ENCODE measurements at places on chromosomes 5 and 9.

DNA sequence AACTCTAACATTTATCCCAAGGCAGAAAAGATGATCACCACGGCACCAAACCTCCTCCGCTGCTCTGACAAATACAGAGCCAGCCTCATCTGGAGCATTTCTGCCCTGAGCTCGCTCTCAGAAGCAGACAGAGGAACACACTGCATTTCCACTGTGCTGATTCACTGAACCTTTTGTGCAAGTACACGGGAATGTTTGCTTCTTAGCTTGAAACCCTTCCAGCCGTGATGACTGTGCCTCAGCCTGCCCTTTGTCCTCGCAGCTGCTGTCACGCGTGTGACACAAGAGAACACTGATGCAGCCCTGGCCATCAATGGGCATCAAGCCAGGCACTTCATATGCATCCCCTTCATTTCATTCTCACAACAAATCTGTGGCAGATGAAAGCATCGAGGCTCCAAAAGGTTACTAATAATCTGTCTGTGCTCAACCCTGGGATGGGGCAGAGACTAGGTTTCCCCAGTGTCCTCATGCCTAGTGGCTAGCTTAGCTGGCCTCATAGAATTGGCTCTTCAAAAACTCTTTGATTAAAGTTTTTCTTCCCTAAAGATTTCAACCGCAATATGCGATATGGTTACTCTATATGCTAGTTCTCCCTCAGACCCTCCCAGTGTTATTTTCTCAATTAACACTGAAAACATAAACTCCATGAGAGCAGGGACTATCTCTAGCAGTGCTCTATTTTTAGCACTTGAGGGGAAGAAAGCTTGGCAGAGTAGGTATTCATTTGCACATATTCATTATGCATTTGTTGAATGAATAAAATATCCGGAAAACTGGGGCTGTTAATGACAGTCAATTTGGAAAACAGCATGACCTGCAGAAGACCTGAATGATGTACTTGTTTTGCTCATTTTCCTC is 7.3 kb downstream of the CDC14B start:
- DNase-seq: no peak

GRCh38 chr9:133380734-133381133 is 4.6 kb downstream of the STKLD1 start:
- no peak for DNase-seq

DNA sequence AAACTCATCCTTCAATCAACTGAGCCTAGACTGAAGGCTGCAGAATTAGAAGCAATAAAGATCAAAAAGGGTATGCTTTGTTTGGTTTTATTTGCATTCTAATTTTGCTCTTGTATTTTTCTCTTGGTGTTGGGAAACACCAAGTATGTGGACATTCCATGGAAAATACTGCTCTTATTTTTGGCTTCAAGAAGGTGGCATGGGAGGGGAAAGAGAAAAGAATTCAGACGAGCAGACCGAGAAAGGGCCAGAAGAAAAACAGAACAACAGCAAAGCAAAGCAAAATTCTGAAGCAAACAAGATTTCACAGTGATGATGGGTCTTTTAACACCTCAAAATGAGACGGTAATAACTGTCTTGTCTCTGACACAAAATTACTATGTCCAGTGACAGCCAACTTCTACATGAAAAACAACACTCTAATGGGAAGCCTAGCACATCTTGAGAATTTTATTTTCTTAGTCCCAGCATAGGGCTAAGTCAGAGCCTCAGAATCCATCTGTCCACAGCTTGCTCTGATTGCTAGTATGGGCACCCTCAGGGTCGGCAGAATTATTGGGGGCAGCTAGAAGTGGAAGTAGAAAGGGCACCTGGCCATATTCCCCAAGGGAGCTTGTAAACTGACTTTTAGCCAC is 26.8 kb downstream of the FREM1 start:
- no peak for DNase-seq

DNA sequence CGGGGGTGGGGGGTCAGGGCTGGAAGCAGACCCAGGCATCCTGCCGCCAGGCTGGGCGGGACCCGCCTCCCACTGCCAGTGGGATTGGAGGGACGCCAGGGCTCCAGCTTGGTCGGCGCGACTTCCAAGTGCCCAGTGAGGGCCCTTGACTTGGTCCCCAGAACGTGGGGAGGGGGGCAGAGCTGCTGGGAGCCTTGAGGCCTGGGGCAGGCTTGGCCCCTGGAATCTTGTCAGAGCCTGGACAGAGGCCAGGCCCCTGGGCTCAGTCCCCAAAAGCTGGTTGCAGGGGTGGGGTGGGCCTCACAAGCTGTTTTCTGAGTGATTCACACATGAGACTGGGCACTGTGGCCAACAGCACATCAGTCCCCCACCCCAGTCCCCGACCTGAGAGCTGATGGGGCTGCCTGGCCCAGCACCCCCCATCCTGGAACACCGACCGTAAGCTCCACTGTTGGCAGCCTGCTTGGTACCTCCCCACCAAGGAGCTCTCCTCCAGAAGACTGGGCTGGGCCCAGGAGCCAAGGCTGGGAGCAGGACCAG is 526 bp downstream of the CLIC3 start:
- no peak for DNase-seq

DNA sequence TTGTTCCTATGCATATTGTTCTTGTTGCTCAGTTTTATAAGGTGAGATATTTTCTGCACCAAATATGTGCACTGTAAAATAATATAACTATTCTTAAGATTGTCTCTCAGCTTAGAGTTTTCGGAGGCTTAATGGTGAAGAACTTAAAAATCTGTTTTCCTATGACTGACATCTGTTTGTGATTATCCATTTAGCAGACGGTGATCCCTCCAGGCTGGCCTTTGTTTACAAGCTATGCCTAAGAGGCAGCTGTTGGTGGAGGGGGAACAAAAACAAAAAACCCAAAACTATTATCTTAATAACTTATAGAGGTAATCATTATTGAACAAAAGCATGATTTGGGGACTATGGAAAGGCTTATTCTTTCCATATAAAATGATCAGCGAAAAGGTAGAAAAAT is 658 bp downstream of the PDCD1LG2 start:
- no peak for DNase-seq

DNA sequence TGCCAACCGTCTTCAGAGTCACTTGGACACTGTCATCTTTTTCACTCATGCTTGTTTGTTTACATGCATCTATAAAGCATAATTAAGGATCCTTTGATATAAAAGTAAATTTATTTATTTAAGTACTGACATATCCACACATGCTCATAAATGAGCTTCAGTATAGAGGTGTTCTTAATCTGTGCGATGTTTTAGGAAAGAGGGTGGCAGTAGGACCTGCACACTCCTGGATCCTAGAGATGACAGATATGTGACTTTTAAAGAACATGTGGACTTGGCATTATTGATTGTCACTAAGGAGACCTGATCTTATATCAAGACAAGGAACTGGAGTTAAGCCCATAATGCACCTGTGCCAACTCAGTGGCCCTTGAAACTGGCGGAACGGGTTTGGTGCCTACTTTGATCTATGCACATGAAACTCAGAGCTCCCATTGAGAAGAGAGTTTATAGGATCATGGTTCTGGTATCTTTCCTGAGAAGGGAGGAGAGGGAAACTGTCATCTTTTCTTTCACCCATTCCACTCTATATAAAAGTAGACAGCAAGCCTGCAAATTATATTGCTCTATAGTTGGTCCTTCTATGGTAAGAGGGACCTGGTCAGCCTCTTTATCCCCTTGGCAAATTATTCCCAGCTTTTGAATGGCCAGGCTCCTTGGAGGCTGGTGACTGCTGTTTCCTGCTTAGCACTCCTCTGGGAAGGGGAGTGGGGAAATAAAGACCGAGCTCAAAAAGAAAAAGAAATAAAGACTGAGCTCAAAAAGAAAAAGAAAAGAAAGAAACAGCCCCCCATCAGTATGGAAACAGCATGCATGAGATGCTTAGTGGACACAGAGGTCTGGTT is 57.8 kb upstream of the LIFR start:
- no peak for DNase-seq

DNA sequence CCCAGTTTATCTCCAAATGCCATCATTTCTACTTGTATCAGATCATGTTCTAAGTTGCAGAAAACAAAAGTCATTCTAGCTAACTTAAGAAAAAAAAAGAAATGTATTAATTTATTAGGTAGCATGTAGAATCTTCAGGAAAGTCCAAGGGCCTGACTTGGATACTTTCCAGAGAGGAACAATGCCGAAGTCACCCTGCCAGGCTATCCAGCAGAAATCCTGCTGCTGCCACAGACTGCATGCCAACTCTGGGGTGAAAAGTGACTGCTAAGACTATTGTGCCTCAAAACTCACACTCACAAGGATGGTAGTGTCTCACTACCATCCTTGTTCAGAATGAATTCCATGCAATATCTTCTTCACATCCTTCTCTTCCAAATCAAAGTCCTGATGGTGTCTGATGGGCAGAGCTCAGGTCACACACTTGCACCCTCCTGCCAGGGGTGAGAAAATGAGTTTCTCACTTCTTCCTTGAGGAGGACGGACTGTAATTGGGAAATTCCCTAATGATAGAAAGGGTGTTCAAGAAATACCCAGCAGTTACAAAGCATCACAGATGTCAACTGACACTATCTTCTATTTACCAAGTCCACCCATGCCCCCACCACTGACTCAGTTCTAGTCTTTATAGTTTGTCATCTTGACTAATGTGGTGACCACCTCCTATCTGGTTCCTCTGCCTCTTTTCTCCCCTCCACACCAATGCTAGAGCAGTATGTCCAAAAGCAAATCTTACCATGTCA is 279.4 kb downstream of the CWC27 start:
- DNase-seq: no peak

DNA sequence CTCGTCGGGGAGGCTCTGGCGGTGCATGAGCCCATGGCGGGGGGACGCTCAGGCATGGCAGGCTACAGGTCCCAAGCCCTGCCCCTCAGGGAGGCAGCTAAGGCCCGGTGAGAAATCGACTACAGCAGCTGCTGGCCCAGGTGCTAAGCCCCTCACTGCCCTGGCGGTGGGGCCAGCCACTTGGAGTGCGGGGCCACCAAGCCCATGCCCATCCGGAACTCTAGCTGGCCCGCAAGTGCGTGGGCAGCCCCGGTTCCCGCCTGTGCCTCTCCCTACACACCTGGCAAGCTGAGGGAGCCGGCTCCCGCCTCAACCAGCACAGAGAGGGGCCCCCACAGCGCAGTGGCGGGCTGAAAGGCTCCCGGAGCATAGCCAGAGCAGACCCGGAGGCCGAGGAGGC is 1896.9 kb upstream of the CDH6 start:
- no peak for DNase-seq

- DNase-seq: no peak
Observed at GRCh38 chr9:74463825-74464224, 33.3 kb upstream of the RORB start.

DNA sequence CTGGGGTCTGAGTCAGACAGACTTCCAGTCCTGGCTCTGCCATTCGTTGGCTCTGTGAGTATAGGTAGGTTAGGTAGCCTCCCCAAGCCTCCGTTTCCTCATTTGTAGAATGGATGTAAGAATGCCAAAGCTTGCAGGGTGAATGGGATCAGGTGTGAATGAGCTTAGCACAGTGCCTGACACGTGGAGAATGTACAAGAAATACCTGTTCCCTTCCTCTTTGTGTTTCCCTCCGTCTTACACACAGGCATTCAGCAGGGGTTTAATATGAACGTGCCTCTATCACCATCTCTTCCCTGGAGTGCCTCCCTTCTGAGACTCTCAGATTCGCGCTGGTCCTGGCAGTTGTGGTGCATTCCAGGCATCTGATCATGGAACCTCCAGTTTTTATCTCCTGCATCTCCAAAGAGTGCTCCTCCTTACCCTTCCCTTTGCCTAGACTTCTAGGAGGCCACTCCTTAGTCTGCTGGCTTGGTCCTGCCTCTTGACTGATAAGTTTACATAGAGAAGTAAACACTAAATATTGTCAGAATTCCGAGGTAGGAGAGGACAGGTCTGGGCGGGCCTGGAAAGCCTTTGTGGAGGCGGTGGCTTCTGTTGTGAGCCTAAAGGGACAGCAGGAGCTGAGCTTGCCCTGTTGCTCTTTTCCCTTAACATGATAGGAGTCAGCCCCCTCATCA is 199.4 kb downstream of the AOPEP start:
- no peak for DNase-seq

- DNase-seq: no peak
Observed at GRCh38 chr5:72036951-72037350, 70.3 kb upstream of the MAP1B start.

DNA sequence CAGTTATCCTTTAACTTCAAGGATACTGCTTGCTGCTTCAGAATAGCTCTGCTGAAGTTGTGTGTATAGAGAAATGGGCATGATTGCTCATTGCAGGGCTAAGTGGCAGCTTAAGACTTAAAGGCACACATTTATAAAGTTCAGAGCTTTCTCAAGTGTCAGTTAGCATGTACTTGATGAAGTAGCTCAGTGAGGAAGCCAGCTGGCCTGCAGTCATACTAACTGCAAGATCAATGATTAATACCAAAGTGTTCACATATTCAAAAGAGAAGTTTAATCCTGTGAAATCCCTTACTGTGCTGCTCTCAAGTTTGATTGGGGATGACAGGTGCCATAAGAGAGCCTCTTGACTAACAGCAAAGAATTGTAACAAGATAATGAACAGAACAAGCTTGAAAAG is 483.4 kb upstream of the NUDT12 start:
- no peak for DNase-seq

GRCh38 chr5:54754420-54754819 is 231.0 kb downstream of the ESM1 start:
- DNase-seq: no peak

- DNase-seq: no peak
Observed at GRCh38 chr9:124673063-124673462, 98.0 kb downstream of the NR6A1 start.

DNA sequence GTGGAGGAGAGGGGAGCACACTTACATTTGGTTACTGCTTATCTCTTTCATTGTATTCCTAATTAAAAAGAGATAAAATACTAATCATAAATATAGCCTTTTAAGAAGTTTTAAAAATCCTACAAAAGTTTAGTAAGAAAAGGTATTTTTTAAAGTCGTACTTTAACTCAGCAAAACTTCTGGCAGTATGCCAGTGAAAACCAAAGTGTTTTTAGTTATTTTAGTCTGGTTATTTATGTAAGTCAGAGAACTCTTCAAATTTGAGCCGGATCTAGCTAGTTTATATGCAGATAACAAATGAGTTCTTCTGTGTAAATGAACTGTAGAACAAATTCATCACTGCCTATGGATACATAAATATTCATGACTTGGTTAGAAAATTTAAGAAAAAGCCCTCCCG is 36.5 kb upstream of the ANKDD1B start:
- no peak for DNase-seq

GRCh38 chr5:42915306-42915866 is 103.7 kb upstream of the SELENOP start:
- DNase-seq: no peak

GRCh38 chr9:87535817-87536539 is 38.3 kb downstream of the DAPK1 start:
- peak; percentile 12 for DNase-seq

GRCh38 chr9:96115836-96116235 is 186.1 kb downstream of the HSD17B3 start:
- DNase-seq: no peak

GRCh38 chr9:128098297-128099230 is 29.0 kb downstream of the PTGES2 start:
- DNase-seq: peak; percentile 57

DNA sequence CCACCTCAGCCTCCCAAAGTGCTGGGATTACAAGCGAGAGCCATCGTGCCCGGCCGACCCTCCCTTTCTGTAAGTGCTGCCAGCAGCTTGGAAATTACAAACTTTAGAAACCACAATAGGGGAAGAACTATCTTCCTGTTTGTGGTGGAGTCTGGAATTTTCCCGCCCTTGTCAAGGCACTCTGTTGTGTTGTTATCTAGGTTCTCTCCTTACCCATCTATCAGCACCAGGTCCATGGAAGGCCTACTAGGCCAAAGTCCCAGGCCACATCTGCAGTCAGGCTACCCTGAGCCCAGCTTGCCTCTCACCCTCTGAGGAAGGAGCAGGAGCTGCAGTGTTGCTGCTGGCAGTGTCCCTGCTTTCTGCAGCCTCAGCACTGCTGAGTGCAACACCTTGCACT is 214.9 kb downstream of the MCTP1 start:
- no peak for DNase-seq

All from stimulated activated CD4-positive, alpha-beta T cell treated with anti-CD3 and anti-CD28 coated beads, Interleukin-4, amount 100 ng/mL, for 48 hours (primary cell).